NCI-H774 (cell line): ENCODE measurements at places on chromosomes 16 and 17.

DNA sequence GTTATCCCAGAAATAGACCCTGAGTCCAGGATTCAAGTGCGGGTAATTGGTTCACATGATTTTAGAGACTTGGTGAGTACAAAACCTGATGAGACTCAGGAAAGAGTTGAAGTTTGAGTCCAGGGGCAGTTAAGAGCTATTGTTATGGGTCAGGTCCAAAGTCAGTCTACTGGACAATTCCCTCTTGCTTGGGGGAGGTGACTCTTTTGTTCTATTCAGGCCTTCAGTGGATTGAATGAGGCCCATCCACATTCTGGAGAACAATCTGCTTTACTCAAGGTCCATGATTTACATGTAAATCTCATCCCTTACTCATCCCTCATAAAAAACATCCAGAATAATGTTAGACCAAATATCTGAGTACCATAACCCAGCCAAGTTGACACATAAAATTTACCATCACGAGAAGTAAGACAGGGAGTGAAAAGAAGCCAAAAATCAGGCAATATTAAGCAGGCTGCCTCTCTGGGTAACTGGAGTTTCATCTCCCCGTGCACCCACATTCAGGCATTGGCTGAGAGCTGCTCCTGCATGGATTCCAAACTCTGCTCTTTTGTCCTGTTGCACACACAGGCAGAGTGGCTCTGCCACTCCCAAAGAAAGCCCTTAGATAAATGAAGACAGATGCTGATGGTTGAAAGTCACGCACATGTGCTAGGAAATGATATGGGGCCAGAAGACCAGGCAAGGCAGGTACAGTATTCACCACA, 156.0 kb upstream of the SALL1 start:
- DNase-seq = no peak

DNA sequence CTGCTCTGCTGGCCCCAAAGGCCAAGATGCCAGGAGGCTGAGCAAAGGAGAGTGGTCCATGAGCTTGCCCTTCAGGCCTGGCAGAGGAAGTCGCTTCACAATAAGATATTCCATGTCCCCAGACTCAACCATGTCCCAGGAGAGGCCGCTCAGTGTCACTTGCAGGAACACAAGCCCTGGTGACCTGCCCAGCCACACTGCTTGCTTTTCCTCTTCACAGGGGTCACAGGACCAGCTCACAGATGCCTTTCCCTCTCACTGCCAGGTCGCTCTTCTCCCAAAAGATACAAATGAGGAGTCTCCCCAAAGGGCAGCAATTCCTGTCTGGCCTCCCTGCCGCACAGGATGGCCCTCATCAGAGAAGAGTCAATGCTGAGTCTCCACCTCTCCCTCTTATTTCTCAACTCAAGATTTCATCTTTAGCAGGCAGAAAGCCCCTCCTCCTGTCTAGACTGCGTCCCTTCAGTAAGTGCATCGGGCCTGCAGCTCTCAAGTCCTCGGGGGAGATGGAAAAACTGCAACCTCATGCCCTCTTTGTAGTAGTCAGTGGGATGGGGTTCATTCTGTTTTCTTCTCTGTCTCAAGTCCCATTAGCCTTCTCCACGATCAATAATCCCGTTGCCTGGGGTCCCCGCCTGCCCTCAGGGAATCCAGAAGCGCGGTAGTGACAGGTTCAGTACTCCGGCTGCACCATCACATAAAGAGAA, 5.0 kb downstream of the JUP start:
- no peak for DNase-seq

GRCh38 chr17:60314423-60314822, 77.5 kb downstream of the USP32 start:
- no peak for DNase-seq

DNA sequence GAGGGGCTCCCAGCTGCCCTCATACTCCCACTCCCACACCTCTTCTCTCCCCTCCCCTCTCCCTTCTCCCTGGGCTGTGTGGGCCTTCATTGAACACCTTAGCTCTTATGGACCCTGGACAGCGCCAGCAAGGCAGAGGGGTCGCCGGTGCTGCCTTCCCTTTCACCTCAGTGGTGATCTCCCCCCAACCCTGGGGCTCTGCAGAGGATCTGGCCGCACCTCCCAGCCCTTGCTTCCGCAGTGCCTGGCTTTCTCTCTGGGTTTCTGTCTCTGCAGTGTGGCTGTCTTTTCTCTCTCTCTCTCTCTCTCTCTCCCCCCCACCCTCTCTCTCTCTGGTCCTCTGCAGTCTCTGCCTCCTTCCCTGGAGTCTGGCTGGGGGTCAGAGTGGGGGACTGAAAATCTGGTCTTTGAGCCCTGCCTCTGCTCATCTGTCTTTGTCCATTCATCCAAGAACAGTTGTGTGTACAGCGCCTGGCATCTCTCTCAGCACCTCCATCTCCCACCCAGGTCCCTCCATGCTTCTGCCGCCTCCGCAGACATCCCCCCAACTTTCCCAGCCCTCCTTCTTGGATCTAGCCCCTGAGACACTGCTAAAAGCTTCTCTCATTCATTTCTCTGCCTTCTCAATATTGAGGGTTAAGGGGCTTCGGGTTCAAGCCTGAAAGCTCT, 1.1 kb downstream of the SEZ6L2 start:
- no peak for DNase-seq

- DNase-seq = no peak
These were observed 135.2 kb downstream of the SHISA9 start for GRCh38 chr16:13036600-13036999.

GRCh38 chr17:55666806-55667205, 55.9 kb downstream of the TMEM100 start:
- no peak for DNase-seq

DNA sequence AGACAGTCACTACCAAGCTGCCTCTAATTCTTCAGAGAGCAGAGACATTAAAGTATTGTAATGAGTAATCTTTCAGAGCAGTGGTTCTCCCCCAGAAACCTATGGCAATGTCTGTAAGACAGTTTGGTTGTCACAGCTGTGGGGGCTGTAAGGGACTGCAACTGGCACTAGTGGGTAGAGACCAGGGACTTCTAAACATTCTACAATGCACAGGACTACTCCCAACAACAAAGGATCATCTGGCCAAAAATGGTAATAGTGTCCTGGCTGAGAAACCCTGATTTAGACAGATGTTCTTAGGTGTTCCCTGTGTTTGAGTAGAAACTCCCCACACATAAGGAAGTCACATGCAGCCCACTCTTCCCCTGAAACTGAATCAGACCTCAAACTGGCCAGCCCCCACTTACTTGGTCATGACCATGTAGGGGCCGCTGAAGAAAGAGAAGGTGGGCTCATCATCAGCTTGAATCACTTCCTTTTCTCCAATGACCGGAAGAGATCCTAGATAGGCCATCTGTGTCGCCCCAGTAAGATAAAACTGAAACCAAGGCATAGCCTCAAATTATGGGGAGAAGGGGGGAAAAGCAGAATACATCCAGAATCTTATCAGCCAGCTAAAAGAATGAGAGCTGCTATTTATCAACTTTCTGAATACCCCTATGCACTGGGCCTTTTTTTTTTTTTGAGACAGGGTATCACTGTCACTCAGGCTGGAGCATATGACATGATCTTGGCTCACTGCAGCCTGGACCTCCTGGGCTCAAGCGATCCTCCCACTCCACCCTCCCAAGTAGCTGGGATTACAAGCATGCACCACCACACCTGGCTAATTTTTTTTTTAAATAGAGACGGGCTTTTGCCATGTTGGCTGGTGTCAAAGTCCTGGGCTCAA, 75.8 kb downstream of the TEX14 start:
- no peak for DNase-seq

GRCh38 chr16:10188236-10188635, 6.0 kb upstream of the GRIN2A start:
- DNase-seq = no peak

DNA sequence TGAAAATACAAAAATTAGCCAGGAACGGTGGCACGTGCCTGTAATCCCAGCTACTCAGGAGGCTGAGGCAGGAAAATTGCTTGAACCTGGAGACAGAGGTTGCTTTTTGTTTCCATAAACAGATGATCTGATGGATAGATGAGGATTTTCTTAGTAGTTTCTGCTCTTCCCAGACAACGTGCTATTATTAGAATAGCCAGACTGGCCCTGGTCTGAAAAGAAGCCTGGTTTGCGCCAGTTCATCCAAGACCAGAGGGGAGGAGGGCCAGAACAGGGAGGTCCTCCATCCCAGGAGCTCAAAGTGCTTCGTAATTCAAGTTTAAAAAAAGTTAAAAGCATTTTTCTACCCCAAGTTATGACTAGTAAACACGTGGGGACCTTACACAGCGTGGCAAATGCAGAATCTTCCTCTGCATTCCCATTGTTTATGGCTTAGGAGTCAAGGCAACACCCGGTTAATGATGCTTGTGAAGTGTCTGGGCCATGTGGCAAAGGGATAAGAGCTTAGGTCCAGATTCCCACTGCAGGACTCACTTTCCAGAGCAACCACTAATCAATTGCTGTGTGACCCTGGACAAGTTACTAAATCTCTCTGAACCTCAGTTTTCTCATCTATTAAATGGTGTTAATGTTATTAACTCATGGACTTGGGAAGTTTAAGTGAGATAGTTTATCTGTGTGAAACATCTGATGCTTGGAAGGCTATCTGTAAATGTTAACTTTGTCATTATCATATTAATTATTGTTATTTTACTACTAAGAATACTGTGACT, 205.4 kb downstream of the CCDC182 start:
- DNase-seq = no peak

- DNase-seq = no peak
These were observed 25.7 kb downstream of the ARHGAP23 start for GRCh38 chr17:38453951-38454421.

DNA sequence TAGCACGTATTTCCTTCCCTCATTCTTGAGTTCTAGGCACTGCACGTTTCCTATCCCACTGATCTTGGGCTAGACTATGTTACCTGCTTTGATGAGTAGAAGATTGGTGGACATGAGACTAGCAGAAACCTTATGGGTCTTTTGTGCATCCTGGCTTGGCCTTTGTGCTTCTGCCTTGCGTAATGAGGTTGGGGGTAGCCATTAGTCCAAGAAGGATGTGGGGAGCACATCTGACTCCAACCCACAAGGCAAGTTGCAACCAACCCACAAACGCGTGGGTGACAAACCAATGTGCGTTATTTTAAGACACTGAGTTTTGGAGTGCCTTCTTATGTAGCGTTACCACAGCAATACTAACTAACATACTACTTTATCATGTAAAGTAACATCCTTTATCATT, 180.4 kb upstream of the IRX5 start:
- DNase-seq = no peak

- no peak for DNase-seq
These were observed 30.1 kb downstream of the UBE2O start for GRCh38 chr17:76422860-76423259.

- no peak for DNase-seq
These were observed 99.2 kb downstream of the SPACA3 start for GRCh38 chr17:33090806-33091205.
